ENCODE measurements at places on chromosomes 3 and 15.

GRCh38 chr3:13613343-13614190, 64.6 kb downstream of the FBLN2 start:
- no peak for DNase-seq

DNA sequence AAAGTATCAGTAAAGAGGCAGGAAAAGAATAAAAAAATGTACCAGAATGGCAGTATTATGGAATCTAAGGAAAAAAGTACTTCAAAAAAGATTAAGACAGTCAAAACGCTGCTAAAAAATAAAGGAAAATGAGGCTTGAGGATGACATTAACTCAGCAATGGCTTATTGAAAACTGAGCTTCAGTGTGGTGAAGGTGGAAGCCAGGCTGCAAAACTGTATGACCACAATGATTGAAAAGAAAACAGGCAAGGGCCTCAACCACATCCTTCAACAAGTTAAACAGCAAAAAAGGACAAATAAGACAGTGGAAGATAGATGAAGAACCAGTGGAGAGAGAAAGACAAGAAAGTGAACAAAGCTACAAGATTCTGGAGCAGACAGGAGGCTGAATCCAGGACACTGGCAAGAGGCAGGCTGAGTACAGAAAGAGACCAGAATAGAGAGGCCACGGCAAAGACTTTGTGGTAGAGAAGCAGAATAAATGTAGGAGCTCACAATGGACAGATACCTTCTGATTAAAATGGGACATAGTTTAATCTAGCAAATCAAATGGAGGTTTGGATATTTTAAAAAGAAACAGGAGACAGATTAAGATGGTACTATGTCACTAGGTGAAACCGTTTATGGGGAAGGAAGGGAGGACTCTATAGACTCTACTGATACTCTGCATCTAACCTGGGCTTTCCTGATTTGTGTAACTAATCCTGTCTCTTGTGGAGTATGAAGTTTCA, 86.1 kb downstream of the TJP1 start:
- no peak for DNase-seq

- no peak for DNase-seq
Measured at GRCh38 chr3:61955483-61955882, 394.1 kb downstream of the PTPRG start.

- DNase-seq, result no peak
Measured at GRCh38 chr3:46354478-46354877, 567 bp downstream of the CCR2 start.

DNA sequence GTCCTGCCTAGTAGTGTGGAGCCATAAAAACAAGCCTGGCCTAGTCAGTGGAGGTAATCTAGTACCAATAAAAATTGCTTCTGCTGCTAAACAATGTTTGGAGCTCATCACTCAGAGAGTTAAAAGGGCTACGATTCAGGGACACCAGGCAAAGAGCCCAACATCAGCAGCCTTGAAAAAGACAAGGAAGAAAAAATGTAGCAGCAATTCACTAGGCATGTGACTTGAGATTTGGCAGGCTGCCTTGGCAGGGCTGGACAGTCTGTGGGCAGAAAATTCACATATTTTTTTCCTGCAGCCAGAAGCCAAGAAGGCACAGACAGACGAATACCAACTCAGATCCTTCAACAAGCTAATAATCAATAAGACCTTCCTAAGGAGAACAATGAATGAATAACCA, 47.2 kb downstream of the IGSF11 start:
- no peak for DNase-seq

- DNase-seq, result no peak
Measured at GRCh38 chr3:14216257-14217048, 37.8 kb downstream of the LSM3 start.

DNA sequence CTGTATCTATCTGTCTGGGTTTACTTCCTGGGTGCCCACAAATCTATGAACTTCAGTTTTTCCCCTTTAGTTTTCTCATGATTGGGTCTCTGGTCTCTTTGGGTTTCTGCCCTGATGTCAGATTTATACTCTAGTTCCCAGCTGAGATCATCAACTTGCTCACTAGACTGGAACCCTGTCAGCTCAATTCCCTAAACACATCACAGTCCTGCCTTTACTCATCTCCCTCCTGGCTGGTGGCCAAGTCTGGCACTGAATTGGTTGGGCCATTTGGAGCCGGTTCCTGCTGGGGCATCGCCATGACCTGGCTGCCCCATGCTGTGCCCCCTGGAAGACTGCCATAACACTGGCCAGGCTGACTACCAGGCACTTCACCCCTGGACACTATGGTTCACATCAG, 345.3 kb downstream of the CHST2 start:
- DNase-seq, result no peak

DNA sequence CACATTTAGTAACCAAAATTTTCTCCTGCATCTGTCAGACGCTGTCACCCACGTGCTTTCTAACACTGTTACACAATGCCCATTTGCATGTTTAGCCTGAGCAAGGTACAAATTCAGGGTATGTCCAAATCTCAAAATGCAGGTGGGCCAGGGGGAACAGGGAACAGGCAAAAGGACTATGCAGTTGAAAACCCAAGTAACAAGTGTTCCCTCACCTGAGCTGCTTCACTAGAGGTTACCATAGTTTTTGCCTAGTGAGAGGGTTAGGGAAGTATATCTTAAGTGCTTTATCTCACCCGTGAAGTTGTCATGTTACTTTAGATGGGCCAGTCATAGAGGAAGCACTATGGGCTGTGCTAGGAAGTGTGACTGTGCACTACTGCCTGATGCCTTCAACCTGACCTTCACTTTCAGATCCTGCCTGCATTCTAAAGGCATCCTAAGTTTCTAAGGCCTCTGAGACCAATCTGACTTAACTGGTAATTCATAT, 6.0 kb upstream of the TMEM87A start:
- no peak for DNase-seq

GRCh38 chr15:93700051-93700450, 531.3 kb upstream of the MCTP2 start:
- DNase-seq, result no peak

- no peak for DNase-seq
Measured at GRCh38 chr3:61092870-61093269, 158.4 kb downstream of the FHIT start.

GRCh38 chr3:113615976-113616375, 80.5 kb downstream of the USF3 start:
- DNase-seq, result no peak

- no peak for DNase-seq
Measured at GRCh38 chr15:40785814-40786213, 16.0 kb downstream of the C15orf62 start.

DNA sequence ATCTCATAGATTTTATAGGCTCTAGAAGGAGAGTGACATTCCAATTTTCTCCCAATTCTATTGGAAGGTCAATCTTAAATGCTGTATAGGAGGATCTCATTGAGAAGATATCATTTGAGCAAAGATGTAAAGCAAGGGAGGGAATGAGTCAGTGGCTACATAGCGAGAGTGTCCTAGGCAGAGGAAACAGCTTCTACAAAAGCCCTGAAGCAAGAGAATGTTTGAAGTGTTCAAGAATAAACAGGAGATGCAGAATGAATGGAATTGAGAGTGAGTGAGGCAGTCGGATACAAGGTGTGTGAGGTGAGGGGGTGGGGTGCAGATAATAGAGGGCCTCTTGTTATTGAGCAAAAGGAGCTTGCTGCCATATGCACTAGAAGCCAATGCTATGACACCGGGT, 545.9 kb downstream of the IGSF11 start:
- DNase-seq, result no peak

DNA sequence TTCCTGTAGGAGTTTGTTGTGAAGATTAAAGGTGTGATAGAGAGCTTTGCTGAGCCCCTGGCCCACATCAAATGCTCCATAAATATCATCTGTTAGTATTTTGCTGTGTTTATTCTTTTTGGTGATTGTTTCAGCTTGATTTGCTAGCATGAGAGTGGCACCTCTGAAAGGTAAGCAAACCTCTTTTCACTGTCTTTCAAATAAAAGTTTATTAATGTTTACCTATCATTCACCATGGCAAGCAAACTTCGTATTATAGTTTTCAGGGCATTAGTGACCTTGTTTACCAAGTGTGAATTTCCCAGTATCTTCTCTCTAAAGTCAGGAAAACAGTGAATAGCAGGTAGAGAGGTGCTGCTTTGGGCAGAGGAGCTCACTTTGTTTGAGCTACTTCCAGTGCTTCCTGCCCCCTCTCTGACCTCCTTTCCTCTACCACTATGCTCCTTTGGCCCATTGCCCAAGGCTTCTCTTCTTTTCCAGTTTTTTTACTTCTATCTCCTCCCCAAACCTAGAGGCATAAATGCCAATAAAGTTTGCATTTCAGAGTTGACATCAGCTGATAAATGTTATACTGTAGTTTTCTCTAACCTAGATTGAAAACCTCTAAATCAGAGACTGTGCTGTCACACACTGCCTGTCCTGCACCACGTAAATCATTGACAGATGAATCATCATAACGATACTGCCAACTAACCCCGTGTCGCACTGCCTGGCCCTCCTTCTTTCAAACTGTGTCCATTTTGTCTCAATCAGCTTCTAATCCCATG, 569.0 kb downstream of the TUSC7 start:
- DNase-seq, result no peak

GRCh38 chr3:48727511-48727910, 10.5 kb upstream of the IP6K2 start:
- no peak for DNase-seq

DNA sequence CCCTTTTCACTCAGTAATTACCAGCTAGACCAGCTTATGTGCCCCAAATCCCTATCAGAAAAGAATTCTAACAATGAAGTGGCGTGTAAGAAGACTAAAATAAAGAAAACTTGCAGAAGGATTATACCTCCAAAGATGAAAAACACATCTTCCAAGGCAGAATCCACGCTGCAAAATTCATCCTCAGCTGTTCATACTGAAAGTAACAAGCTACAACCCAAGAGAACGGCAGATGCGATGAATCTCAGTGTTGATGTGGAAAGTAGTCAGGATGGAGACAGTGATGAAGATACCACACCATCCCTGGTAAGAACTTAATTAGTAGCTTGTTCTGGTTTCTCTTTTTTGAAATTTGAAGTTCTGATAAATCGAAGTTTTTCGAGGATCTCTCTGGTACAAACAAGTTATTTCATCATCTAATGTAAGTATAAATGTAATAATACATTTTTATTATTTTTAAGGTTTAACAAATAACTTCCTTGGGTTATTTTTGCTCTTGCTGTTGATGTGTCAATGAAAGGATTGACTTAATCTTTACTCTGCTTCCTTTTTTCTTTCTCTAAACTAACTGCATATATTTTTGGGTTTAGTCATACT, 1.4 kb downstream of the WDR76 start:
- no peak for DNase-seq

DNA sequence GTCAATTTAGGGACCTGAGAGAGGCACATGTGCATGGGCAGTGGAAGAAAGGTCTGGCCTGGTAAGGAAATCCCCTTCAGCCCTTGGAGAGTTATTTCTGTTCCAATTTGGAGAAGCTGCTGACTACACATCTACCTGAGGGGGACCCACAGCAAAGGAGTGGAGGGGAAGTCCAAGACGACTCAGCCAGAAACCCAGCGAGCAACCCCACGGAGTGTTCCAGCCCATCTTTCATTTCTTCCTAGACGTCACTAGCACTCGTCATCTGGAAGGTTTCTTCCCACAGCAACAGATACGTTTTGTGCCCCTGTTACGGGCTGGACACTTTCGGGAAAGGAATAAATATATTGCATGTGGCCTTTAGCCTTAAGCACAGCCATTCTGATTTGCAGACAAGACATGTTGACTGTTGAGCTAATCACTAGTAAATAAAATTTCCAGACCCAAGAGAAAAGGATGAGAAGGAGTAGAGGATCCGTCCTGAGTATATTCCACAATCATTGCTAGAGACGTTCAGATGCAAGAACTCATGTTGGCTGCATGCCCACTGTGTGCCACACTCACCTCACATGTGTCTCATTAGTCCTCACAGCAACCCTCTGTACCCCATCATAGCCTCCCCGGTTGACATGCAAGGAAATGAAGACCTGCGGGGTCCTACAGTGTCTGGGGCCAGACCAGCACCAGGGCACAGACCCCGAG, 7.8 kb upstream of the FAM174B start:
- no peak for DNase-seq

- DNase-seq, result no peak
Measured at GRCh38 chr15:28110481-28110881, 11.4 kb upstream of the OCA2 start.

DNA sequence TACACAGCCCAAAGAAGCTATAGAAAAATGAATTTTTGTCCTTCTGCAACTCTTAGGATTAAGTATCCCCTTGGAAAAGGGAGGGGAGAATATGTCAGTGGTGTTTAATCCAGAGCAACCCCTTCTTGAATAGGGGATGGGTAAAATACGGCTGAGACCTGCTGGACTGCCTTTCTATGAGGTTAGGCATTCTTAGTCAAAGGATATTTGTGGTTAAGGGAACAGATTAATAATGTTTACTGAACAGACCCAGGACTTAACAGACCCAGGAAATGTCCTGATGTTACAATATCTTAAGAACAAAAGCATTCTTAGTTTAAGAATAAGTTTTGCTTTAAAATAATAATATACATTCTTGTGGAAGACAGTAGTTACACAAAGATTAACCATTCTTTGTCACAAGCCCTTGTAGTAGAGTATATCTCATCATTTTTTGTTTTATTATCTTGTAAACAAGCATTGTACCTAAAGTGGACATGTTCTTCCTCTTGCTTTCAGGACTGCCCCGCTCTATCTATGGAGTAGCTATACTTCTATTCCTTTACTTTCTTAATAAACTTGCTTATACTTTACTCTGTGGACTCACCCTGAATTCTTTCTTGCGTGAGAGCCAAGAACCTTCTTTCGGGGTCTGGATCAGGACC, 43.8 kb upstream of the B3GALNT1 start:
- DNase-seq, result no peak

DNA sequence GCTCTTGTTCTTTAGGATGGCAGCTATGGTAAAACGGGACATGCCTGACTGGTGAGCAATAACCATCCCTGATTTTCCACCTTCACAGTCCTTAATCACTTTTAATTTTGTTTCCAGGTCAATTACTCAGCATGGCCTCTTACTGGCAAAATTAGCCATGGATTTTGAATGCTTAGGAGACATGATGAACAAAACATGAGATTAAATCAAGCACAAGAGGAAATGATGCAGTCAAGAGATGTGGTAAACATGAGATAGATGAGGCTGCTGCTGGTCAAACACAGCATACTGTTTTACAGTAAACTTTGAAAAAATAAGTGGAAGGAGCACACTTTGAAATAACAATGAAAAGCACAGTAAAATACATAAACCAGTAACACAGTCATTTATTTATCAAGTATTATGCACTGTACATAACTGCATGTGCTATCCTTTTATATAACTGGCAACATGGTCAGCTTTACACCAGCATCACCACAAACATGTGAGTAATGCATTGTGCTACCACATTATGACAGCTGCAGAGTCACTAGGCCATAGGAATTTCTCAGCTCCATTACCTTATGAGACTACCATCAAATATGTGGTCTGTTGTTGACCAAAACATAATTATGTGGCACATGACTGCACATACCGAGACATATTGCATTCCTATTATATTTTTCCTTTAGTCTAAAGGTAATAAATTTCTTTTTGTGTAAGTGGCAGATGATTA, 30.1 kb upstream of the ZNF502 start:
- DNase-seq, result no peak

DNA sequence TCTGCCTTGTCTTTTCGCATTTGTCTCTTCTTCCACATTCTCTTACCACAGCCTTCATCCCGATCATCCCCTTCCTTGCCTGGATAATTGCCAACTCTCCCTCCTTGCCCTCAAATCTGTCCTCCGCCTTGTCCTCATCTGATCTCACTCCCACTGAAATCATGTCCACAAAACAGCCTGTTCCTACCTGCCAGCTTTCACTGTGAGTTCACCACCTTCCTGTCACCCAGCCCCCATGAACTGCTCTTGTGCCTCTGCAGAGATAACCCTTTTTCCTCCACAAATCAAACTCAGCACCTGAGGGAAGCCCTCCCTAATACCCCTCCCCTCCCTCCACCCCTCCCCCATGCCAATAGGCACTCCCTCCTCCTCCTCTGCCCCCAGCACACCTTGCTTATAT, 4.8 kb upstream of the ADCY5 start:
- DNase-seq, result no peak

Measured in activated CD8-positive, alpha-beta memory T cell treated with anti-CD3 and anti-CD28 coated beads for 1 hour (primary cell).